ENCODE measurements at places on chromosomes 1 and 21. TPM values are rescaled to one million over a fixed set of nuclear protein-coding genes. Genes with fewer than 3 reads are reported as not detected.

Gene FAM177B
- total RNA-seq: not detected

Gene LIN9
- total RNA-seq: 2.5 TPM

Gene ID3
- 177 TPM for total RNA-seq

- no peaks in the 10 kb centered on the region for H3K4me1 ChIP-seq
- peaks cover under 1% of the 10 kb centered on the region for H3K36me3 ChIP-seq
- DNase-seq: no peak
- no peak overlapping the region for H3K4me3 ChIP-seq
- no peak overlapping the region for H3K27ac ChIP-seq
Observed at GRCh38 chr1:1332031-1332755, 1.1 kb downstream of the TAS1R3 start.

DNA sequence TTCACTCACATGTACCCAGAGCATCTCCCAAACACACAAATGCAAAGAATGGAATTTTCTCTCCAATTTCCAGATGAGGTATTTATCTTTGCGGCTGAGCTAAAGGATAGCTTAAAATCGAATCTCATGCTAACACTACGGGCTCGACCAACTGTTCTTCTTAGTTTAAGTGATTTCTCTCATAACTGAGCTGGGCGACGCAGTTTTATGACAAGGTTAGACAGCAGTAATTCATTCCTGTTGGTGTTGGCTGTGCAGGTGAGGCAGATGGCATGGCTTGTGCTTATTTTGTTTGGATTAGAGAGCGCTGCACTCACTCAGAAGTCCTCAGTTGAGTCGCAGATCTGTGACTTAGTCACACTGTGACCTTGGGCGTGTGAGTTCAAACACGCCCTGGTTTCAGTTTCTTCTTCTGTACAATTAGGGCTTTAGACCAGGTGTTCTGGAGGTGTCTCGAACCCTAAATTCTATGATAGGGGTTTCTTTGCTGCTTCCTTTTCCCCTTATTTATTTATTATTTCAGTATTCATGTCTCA lies 41.5 kb upstream of the MRPS6 start:
- peaks cover 10% of the 10 kb centered on the region for H3K4me1 ChIP-seq
- no peak overlapping the region for H3K27ac ChIP-seq
- no peak overlapping the region for H3K4me3 ChIP-seq
- DNase-seq: no peak

Gene DMBX1
- not detected for total RNA-seq

Gene CPLANE2
- 9.4 TPM for total RNA-seq

Gene SMPDL3B
- total RNA-seq: under 0.01 TPM

Gene SLC1A7
- total RNA-seq: under 0.01 TPM

DNA sequence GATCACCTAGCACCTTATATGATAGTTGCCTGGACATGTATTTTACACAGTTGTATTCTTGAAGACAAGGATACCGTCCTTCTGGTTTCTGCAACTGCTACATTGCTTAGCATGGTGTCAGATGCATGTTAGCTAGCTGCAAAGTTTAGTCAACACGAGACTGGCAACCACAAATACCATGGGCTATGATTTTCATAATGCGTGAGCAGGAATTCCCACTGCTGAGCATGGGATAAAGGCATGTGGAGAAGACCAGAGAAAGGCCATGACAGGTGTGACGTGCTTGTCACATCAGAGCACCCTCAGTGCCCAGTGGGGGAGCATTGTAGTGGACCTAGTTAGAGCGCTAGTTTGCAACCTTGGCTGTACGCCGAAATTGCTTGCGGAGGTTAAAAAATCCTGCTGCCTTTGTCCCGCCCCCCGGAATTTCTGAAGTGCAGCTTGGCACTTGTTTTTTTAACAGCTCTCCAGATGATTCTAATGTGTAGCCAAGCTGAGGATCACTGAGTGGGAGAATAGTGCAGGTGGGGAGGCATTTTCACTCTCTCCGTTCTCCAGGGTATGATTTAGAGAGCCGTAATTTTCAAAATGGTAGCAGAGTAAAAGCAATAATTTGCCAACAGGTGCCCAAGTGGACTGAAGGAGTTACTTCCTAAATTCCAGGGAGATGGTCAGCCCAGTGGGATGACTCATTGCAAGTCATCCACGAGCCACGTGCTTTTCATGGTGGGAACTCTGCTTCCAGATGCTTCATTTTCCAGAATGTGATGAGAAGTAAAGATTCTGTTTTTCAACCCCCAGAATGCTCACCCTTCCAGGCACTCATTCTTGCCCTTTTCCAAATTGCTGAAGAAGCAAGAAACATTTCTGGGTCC lies 81.0 kb downstream of the CNIH3 start:
- H3K4me3 ChIP-seq: no peak overlapping the region
- peak; percentile 85 for DNase-seq
- H3K27ac ChIP-seq: no peak overlapping the region
- H3K36me3 ChIP-seq: no peaks in the 10 kb centered on the region

Gene SERPINC1
- not detected for total RNA-seq

Gene ANGPTL1
- 12.1 TPM for total RNA-seq

GRCh38 chr1:73537400-73537799 lies 660.6 kb downstream of the LRRIQ3 start:
- H3K27ac ChIP-seq: no peak overlapping the region
- H3K4me3 ChIP-seq: no peak overlapping the region
- DNase-seq: no peak
- H3K36me3 ChIP-seq: no peaks in the 10 kb centered on the region

GRCh38 chr1:89025928-89026327 lies 3.3 kb upstream of the GBP3 start:
- no peak overlapping the region for H3K27ac ChIP-seq
- H3K27me3 ChIP-seq: no peaks in the 10 kb centered on the region
- no peak overlapping the region for H3K4me3 ChIP-seq
- H3K4me1 ChIP-seq: peaks cover 13% of the 10 kb centered on the region
- no peaks in the 10 kb centered on the region for H3K36me3 ChIP-seq

- DNase-seq: peak; percentile 34
- H3K36me3 ChIP-seq: no peaks in the 10 kb centered on the region
- no peak overlapping the region for H3K4me3 ChIP-seq
Observed at GRCh38 chr1:25926731-25927496, 20.7 kb upstream of the STMN1 start.

DNA sequence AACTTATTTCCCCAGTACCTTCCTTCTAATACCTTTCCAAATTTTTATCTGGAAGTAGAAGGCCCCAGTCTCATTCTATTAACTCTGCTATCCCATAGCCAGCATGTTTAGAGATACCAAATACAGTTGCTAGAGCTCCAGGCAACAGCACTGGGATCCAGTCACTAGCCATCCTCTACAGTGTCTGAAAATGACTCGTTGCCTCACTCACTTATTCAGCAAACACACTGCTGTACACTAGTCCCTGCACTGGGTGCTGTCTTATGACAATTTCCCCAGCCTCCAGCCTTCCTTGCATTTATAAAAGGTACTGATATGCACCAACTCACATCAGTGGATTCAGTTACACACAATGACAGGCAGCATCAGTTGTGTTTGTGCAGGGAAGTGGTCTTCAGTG lies 179.0 kb downstream of the DSCAM start:
- no peaks in the 10 kb centered on the region for H3K4me1 ChIP-seq
- DNase-seq: no peak
- no peaks in the 10 kb centered on the region for H3K27me3 ChIP-seq
- no peaks in the 10 kb centered on the region for H3K36me3 ChIP-seq

Gene HES3
- total RNA-seq: not detected
